Activated CD4-positive, alpha-beta T cell treated with anti-CD3 and anti-CD28 coated beads, Interleukin-2, Interleukin-4, amounts not matched to agents 100 ng/mL and 50 ng/mL, durations not matched to agents 16 hours and 8 hours (primary cell): ENCODE measurements at places on chromosomes 7 and 10.

DNA sequence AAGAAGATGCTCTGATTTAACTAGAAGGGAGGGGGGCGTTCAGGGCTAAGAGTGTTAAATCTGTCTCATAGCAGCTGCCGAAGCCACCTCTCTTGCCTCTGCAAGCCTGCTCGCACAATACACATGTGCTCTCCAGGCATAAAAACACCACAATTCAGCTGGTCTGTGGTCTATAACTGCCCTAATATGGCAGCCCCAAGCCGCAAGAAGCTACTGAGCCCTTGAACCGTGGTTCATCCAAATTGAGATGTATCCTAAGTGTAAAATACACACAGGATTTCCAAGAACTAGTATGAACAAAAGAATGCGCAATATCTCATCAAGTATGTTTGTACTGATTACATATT is 70.8 kb upstream of the FGFR2 start:
- no peak for DNase-seq

GRCh38 chr7:134941952-134942351 is 44.4 kb upstream of the AGBL3 start:
- no peak for DNase-seq

DNA sequence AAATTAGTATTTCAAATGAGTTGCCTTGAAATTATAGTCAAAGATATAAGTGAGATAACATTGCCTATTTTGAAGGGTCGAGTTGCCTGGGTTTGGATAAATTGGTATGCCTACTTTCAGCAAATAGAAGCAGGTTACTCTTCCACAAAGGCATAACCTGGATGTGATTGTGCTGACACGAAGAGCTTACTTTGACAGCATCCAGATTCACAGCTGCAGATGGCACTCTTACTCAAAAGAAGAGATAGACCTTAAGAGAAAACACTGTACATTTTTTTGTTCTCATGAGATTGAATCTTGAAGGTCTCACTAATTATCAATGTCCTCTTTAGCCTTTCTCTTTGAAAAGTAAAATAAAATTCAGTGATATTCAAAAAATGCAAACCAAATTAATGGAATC is 1338.7 kb downstream of the REEP3 start:
- DNase-seq: no peak

- DNase-seq: no peak
Observed at GRCh38 chr7:86706406-86706805, 62.7 kb downstream of the GRM3 start.

DNA sequence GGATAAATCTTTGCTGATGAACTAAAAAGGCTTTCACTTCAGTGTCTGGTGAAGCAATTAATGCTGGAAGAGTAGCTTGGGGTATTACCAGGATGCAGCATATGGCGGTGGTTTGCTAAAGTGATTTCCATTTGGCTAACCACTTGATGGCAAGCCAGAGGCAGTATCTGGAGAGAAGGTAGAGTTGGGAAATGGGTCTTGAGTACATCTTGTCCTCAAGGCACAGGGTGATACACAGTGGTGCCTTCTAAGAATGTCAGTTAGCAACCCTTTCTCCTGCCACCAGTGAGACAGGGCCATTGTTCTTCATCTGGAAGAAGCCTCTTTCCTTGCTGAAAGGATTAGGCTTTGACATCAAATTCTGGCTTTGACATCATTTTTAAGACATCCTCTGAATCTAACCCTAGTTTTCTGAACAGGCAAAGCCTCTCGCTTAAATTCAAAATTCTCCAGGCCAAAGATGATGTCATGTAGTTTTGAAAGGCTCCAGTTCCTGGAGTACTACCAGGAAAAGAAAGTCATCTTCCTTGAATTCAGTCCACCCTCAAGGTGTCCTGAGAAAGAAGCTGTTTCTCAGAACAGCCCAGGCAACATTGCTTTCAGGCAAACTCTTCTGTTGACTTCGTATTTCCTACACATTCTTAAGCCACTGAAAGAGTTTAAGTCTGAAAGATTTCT is 162.4 kb downstream of the ARID5B start:
- no peak for DNase-seq

DNA sequence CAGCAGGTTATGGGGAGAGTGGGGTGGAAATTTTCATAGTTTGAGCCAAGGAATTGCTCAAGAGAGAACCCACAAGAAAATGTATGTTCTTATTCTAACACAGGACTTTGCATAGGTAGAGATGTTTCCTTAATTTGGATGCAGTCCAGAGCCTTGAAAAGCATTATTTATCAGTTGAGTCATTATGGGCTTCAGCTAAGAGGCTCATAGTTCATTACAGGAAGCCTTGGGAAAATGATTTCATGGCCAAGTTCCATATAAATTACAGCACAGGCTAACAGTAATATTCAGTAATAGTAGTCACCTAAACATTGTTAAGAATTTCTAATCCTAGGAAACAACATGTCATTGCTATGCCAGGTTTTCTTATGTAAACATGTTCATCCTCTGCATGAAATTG is 131.1 kb upstream of the PTPRZ1 start:
- no peak for DNase-seq

DNA sequence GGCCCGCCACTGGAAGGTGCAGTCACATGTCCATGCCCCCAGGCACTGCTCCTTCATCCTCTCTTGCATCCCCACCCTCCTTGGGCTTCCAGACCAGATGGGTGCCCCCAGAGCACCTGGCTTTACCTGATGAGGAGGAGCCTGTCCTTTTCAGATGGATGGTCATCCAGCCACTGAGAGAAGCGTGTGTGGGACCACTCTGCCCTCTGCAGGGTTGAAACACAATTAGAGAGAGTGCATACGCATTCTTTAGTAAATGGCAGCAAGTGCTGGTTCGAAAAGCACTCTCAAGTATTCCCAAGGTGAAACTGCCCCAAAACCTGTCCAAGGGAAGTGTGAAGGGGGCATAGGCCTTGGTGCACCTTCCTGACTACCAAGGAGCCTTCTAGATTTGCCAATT is 41.6 kb downstream of the HBP1 start:
- no peak for DNase-seq

DNA sequence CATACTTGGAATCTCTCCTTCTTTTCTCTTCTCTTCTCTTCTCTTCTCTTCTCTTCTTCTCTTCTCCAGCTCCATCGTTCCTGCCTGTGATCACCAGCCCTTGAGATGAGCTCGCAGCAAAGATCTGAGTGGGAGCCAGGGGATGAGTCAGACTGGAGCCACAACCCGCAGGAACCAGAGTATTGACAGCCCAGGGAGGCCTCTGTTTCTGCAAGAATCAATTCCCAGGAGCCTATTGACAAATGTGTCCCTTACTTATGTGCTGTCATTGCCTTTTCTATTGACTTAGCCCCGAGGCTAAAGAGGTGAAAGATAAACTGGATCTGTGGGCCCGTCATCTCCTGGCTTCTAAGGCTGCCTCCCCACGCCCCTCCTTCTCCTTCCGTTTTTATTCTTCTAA is 13.1 kb upstream of the HABP2 start:
- DNase-seq: no peak

DNA sequence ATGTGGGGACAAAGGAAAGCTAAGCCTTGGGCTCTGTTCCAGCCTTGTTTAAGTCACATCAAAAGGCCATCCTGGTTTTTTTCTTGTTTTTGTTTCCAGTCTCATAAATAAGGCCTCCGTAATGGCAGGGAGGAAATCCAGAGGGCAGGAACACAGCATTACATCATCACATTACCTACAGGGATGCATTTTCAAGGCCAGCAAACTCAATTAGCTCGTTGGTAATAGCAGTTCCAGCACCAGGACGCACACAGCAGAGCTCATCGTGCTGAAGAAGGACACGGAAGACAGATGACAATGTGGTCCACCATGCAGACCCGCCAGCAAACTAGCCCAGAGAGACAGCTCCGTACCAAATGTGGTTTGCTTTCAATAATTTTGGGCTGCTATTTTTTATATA is 1209.2 kb downstream of the TYW1 start:
- DNase-seq: no peak

DNA sequence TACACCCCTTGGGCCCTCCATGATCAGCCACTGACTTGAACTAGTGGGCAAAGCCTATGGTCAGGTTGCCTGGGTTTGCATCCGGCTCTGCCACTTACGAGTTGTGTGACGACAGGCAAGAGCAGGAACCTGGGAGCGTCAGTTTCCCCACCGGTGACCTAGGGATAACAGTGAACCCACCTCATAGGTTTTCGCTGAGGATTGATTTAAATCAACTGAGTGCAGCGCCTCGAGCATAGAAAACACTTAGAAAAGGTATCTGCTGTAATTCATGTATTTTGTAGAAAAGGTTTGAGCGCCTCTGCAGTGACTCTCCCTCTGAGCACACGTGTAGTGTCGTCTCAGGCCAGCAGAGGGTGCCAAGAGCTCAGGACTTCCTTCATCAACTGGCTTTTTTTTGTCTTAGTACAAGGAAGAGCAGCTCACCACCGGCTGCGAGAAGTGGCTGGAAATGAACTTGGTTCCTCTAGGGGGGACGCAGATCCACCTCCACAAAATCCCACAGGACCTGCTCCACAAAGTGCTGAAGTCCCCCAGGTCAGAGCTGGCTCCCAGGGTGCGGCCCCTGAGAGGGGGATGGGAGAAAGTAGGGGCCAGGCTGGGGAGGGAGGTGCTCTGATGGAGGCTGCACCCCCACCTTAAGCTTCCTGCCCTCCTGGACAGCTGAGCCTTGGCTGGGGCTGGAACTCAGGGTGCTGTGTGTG is 27.7 kb downstream of the BTBD16 start:
- DNase-seq: peak; percentile 50

DNA sequence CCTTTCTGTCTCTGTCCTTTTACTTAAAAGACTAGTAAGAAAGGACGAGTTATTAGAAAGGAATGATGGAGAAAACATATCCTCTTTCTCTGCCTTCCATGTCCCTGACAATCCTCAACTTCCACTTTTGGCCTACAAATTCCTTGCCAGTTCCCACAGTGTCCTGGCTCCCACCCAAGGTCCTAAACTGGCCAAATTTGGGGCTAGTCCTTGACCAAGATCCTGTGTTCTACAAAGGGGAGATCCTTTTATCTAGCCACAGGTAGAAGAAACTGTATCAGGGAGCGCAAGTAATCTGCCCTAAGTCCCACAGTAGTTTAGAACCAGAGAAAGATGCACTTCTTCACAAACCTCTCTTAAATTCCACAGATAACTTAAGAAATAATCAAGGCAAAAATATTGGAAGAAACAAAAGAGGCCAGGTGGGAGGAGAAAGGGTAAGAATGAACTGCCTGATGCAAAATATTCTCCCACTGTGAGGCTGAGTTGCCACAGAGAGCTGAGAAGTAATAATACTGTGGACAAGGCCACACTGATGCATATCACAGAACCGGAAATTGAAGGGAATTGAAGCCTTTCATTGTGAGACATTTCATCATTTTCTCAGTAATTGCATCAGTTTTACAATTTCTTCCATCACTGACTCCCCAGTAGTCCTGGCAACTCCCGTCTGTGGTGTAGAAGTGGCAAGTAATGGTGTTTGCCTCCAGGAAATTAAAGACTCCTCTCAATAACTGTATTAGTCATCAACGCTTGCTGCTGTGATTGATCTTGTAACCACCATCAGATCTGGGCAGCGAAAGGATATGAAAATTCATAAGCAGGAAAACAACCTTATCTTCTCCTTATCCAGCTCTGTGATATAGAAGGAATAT is 47.2 kb downstream of the DNAJC12 start:
- peak; percentile 89 for DNase-seq

DNA sequence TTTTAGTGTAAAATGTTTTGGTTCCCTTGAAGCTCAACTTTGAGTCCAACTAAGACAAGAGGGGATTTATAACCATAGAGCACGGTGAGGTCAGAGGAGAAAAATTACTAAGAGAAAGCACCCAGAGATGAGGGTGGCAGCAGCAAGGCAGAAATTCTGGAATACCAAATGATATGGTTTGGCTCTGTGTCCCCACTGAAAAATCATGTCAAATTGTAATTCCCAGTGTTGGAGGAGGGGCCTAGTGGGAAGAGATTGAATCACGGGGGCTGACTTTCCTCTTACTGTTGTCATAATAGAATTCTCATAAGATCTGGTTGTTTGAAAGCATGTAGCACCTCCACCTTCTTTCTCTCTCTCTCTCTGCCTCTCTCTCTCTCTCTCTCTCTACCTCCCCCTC is 19.4 kb upstream of the AKR1C1 start:
- no peak for DNase-seq
